CD8-positive, alpha-beta memory T cell (primary cell): ENCODE measurements at places on chromosomes 5 and 9. TPM values are rescaled to one million over a fixed set of nuclear protein-coding genes. Genes with fewer than 3 reads are reported as not detected.
A peak's percentile ranks its signal among the peaks of the same experiment; 100 is the strongest.

DNA sequence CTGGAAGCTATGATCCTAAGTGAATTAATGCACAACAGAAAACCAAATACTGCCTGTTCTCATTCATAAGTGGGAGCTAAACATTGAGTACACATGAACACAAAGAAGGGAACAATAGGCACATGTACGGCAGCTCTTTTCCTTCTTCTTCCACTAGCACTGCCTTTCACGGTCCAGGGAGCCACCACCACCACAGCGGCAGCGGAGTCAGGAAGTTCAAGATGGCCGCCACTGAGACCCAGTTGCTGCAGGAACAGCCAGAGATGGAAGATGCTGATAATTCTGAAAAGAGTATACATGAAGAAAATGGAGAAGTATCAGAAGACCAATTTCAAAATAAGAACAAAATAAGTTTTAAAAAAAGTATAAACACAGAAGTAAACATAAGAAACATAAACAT is 39.5 kb upstream of the TNFSF15 start:
- no peak for DNase-seq

GRCh38 chr5:103283120-103283519 is 24.6 kb downstream of the MACIR start:
- no peak for DNase-seq

DNA sequence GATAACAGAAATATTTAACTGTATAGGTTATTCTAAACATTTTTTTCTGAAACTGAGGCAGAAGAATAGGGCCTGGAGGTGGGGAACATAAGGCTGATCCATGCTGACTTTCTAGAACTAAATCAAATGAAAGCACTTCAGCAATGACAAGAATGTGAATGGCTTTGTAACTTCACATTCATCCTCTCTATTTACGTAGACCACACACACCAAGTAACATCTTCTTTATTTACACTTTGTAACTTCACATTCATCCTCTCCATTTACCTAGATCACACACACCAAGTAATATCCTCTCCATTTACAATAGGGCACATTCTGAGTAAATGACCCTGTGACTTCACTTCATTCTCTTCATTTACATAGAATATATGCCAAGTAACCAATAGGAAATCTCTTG is 251.8 kb upstream of the CDH9 start:
- DNase-seq = no peak

GRCh38 chr9:116685166-116685565 is 1.9 kb upstream of the TRIM32 start:
- no peak for DNase-seq

DNA sequence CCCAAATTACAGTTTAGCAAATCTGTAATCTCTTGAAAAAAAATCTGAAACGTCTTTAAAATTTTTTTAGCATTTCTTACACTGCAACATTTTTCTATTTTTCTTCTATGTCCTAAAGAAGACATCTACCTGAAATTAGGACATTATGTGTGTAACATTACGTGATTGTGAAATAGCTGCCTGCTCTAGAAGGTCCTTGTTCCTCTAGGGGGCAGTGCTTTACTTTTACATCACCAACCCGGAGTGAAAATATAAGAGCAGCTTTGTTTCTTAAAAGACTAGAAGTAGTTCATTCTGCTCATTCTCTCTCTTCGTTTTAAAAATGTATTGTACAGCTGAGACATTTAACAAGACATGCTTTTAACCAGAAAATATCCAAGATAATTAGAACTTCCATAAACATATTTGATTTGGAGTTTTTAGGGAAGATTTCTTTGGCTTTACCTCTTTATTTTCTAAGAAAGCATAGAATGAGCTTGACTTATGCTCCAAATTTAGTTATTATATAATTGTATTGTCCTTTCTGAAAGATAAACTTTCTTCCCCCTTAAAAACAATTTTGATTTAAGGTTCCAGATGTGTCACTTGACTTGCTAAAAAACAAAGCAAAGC is 48.1 kb upstream of the RIOK2 start:
- DNase-seq = peak; percentile 18

Gene RABEPK
- total RNA-seq = 39.6 TPM

GRCh38 chr5:66945389-66946349 is 250.9 kb downstream of the CD180 start:
- DNase-seq = no peak

Gene PLPP1
- total RNA-seq = 15.5 TPM

Gene ASPN
- not detected for total RNA-seq

Gene PCDHB12
- not detected for total RNA-seq

- no peak for DNase-seq
Observed at GRCh38 chr5:37667846-37668245, 172.0 kb downstream of the GDNF start.

Gene NDST1
- 1.9 TPM for total RNA-seq

GRCh38 chr9:133423216-133423615 is 1.0 kb downstream of the ADAMTS13 start:
- no peak for DNase-seq

GRCh38 chr5:55316837-55317236 is 9.0 kb downstream of the MTREX start:
- DNase-seq = no peak

DNA sequence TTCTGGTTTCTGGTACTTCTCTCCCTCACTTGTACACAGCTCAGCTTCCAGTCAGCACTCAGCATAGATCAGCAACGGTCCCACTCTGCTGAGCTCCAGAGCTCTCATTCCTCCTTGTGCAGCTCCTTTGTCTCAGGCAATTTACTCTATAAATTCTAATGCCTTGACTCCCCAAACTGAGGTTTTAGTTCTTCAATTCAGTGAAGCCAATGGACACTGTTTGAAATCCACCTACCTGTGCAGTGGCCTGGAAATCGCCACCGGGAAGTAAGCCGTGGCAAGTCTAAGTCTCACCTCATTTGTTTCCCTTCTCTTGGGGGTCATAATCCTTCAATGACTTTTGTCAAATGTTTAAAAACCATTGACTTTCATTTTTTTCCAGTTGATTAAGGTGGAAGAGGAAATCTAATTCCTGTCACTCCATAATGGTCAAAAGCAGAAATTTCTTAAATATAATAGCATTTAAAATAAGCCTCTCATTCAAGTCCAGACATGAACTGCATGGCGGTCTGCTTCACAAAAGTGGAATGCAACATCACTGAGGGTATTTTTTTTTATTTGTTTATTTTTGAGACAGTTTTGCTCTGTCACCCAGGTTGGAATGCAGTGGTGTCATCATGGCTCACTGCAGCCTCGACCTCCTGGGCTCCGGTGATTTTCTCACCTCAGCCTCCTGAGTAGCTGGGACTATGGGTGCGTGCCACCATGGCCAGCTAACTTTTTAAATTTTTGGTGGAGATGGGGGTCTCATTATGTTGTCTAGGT is 79.6 kb downstream of the C7 start:
- DNase-seq = no peak

Gene NR4A3
- total RNA-seq = 37.7 TPM

Gene CDO1
- total RNA-seq = 0.16 TPM

DNA sequence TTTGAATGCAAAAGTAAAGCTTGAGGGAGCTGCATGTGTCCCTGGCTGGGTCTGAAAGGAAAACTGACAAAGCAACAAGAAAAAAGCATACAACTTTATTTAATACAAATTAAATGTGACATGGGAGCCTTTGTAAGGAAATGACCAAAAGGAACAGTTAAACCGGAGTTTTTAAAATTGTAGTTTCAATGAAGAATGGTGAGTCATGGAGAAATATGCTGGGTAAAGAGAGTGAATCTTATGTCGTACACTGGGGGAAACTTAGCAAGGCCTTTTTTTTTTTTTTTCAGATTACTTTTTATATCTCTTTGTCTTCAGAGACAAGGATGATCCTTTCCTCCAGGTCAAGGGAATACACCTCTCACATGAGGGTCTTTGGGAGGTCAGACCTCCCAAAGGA is 50.1 kb upstream of the FBXL17 start:
- DNase-seq = no peak

Gene ENG
- total RNA-seq = 19.3 TPM

DNA sequence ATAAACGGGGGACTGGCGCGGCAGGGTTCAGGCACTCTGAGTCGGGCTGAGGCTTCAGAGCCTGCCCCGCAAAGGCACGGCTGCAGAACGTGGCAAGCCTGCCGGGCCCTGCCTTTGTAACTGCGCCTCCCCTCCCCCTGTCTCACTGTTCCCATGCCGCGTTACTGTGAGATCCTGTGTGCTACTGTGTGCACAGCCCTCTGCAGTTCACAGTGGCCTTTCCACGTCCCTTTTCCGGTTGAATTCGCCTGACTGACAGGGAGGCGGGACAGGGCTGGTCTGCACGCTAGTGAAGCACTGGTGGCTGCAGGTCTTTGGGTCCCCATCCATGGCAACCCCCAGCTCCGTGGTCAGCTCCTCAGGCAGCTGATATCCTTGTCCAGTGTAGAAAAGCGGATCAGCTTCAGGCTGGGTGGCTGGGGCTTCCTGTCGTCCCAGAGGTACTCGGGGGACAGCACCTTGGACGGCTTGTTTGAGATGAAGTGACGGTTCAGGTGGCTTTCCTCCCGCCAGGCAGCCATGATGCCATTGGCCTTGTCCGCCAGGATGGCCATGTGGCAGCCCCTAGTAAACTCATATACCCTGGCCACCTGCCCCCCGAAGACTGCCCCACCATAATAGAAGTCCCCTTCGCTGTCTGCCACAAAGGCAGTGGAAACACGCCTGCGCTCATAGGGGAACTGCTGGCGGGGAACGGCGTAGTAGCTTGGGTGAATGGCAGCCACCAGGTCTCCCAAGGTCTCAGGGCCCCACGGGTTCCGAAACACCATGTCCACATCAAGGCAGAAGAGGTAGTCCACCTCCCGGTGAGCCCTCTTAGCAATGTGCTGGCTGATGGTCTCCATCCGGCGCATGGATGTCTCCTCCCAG is 10.3 kb downstream of the GBGT1 start:
- DNase-seq = no peak

Gene LCN15
- total RNA-seq = not detected

GRCh38 chr5:136028782-136029742 is at the start of gene TGFBI:
Gene TGFBI (plus strand): TSS chr5:136028988. CDS start chr5:136029056, 68 bp downstream.
- peak; percentile 24 for DNase-seq

Gene TMEM215
- not detected for total RNA-seq

- DNase-seq = no peak
Observed at GRCh38 chr5:32645246-32645645, 59.9 kb downstream of the SUB1 start.

Gene BTNL8
- not detected for total RNA-seq
